ENCODE measurements at places on chromosomes 7 and 10.

GRCh38 chr7:1210321-1210978, 22.2 kb upstream of the UNCX start:
- no peak for DNase-seq

- DNase-seq = no peak
Measured at GRCh38 chr7:43653466-43653865, 70.6 kb downstream of the STK17A start.

DNA sequence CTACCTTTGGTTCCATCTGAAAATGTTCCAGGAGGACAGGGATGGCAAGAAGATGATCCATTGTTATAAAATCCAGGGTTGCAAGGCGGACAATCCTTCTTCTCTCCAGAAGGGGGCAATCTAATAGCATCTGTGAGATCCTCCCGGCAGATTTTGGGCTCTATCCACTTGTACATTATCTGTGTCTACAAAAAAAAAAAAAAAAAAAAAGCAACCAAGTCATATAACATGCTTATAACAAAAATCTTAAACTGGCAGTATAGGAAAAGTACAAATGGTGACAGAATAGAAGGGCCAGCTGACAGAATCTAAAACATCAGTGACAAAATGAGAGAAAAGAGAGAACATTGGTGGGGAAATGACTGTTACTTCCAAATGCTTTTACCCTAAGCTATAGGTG, 132.7 kb downstream of the ELAPOR2 start:
- DNase-seq = no peak

DNA sequence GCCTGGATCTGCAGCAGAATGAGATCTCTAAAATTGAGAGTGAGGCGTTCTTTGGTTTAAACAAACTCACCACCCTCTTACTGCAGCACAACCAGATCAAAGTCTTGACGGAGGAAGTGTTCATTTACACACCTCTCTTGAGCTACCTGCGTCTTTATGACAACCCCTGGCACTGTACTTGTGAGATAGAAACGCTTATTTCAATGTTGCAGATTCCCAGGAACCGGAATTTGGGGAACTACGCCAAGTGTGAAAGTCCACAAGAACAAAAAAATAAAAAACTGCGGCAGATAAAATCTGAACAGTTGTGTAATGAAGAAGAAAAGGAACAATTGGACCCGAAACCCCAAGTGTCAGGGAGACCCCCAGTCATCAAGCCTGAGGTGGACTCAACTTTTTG, 21.4 kb downstream of the LRRC17 start:
- no peak for DNase-seq
